ENCODE measurements at places on chromosomes 7 and 10.

DNA sequence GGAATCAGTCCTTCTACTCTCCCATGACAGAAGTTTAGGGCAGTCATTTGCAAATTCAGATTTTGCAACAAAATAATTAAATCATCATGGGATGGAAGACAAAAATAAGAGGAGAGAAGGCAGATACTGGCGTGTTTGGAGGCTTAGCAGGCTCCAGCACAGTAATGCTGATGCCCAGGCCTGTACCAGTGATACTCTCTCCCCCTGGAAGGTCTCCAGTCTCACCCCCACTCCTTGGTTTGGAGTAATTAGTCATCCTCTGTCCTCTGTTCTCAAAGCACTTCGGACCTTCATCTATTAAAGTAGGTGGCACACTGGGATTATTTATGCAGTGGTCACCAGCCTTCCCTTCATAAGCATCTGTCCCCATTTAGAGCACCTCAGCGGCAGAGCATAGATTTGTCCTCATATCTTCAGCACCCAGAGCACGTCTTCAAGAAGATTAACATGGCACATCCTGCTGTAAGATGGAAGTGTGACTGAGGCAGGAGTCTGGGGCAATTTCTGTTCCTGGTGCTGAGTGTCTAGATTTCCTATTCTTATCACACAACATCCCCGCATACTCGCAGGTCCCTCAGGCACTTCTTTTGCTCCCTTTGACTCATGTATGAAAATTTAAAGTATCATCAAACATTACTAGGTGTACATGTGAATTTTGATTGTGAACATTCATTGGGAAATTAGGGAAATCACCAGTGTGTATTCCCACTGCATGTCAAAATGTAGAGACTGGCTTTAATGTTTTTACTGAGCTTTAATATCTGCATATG, 31.3 kb upstream of the TRIL start:
- H3K27ac ChIP-seq: peak overlapping the region; percentile 1
- no peak for DNase-seq
- H3K27me3 ChIP-seq: no peaks in the 10 kb centered on the region
- no peaks in the 10 kb centered on the region for H3K36me3 ChIP-seq
- H3K4me3 ChIP-seq: no peak overlapping the region

DNA sequence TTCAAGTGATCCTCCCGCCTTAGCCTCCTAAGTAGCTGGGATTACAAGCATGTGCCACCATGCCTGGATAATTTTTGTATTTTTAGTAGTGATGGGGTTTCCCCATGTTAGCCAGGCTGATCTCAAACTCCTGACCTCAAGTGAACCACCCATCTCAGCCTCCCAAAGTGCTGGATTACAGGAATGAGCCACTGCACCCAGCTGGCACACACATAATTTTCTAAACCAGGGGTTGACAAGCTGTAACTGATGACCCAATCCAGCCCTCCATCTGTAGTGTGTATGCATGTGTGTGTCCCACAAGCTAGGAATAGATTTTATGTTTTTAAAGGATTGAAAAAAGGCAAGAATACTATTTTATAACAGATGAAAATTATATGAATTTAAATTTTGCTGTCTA, 125.9 kb upstream of the INSYN2A start:
- no peak overlapping the region for H3K27ac ChIP-seq
- no peaks in the 10 kb centered on the region for H3K36me3 ChIP-seq
- no peak for DNase-seq
- no peaks in the 10 kb centered on the region for H3K27me3 ChIP-seq
- no peaks in the 10 kb centered on the region for H3K4me1 ChIP-seq
- no peak overlapping the region for H3K4me3 ChIP-seq

GRCh38 chr10:109358325-109358724, 565.0 kb downstream of the XPNPEP1 start:
- no peak overlapping the region for H3K27ac ChIP-seq
- no peak overlapping the region for H3K4me3 ChIP-seq
- H3K4me1 ChIP-seq: no peaks in the 10 kb centered on the region

DNA sequence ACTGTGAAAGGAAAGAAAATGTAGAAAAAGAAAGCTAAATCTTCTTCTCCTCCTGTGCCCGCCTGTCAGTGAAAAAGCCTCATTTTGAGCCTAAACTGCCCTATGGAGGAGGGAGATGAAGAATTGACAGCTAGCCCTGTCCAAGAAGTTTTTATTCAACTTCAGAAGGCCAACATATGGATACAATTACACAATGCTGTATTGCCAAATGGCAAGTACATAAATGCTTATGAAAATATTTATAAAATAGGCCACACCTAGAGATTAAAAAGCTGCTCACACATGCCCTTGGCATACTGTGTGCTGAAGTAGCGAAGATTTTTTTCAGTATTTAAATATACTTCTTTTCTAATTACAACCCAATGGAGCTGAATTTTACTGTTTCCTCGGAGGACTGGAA, 65.1 kb upstream of the NEBL start:
- H3K27ac ChIP-seq: no peak overlapping the region
- no peak for DNase-seq
- H3K4me3 ChIP-seq: no peak overlapping the region
- H3K36me3 ChIP-seq: no peaks in the 10 kb centered on the region
- no peaks in the 10 kb centered on the region for H3K4me1 ChIP-seq

DNA sequence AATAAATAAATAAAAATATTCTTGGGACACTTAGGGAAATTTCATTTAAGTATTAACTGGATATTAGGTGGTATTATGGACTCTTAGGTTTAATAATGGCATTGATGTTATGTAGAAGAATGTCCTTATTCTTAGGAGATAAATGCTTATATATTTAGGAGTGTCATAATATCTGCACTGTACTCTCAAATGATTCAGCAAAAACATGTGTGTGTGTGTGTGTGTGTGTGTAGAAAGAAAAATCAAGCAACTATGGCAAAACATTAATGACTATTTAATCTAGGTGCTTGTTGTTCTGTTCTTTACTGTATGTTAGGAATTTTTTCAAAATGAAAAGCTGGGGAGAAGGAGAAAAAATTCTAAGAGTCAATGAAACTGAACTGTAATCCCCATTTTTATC, 3.9 kb downstream of the ASNS start:
- no peak overlapping the region for H3K4me3 ChIP-seq
- no peak overlapping the region for H3K27ac ChIP-seq
- no peaks in the 10 kb centered on the region for H3K4me1 ChIP-seq
- H3K36me3 ChIP-seq: no peaks in the 10 kb centered on the region

DNA sequence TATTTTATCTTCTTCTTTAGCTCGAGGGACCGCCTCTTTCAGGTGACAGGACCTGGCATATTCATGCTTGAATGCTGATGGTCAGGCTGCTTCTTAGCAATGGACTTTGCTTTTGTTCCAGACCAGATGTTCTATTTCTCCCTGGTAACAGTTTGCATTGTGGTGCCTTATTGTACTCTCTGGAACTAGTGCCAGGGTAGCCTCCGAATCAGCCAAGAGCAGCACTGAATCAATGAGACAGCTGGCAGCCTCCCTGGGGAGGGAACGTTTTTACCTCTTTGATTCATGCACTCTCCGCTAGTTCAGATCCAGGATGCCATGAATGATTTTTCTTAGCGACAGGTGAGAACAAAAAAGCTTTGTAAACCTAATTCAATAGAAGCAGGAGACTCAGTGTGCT, 54.1 kb upstream of the NXPH1 start:
- no peak overlapping the region for H3K4me3 ChIP-seq
- H3K27ac ChIP-seq: no peak overlapping the region
- no peaks in the 10 kb centered on the region for H3K4me1 ChIP-seq
- no peak for DNase-seq
- H3K36me3 ChIP-seq: no peaks in the 10 kb centered on the region

GRCh38 chr10:71795248-71795647, 21.9 kb upstream of the VSIR start:
- no peak overlapping the region for H3K27ac ChIP-seq
- no peaks in the 10 kb centered on the region for H3K4me1 ChIP-seq
- H3K4me3 ChIP-seq: no peak overlapping the region
- no peak for DNase-seq

DNA sequence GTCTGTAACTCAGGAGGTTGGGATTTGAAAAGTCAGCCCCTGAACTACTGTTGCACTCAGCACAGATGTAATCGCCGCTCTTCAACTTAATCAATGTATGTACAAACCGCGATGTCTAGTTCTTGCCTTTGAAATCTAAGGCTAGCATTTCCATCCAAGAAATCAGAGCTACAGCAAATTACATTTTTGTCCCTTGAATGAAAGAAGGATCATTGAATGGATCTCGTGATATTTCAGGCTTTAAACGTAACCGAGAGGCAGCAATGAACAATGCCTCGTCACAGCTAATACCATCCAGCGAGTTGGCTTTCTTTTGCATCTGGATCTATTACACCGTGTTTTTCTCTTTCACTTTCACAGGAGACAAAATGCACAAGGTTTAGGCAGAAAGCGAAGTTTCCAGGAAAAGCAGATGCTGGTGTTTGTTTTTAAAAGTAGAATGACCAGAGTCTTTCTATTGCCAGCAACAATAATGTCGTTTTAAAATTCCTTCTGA, 5.5 kb downstream of the SKIDA1 start:
- no peaks in the 10 kb centered on the region for H3K27me3 ChIP-seq
- H3K4me1 ChIP-seq: peaks cover 3% of the 10 kb centered on the region
- H3K4me3 ChIP-seq: peak overlapping the region; percentile 51
- no peak for DNase-seq
- H3K36me3 ChIP-seq: no peaks in the 10 kb centered on the region

DNA sequence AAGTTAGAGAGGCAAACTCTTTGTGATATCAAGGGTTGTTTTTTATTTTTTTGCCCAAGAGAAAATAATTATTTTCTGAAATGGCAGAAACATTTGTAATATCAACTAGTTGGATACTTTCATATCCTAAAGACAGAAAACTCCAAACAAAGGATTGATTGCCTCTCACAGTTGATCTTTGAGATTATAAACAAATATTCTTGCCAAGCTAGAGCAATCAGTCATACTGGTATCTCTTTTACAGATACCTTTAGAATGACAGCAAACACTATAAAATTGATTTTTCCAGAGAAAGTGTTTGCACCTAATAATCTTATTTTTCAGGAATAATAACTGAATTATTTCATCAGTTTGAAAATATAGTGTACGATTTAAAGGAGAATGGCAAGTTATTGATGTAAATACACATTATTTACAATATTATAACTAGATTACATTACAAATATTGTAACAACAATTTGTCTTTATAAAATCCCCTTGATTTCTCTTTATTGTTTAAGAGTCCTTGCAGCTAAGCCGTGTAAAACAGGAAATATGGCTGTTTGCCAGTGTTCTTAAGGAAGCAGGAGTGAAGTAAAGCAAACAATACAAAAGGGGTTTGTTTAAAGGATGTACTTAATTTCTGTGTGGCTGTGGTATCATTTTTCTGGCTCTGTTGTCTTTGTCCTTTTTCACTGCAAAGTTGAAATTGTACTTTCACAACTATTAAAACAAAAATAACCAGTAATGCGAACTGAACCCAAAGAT, 58.4 kb downstream of the MAPK8 start:
- H3K27me3 ChIP-seq: no peaks in the 10 kb centered on the region
- H3K4me3 ChIP-seq: no peak overlapping the region
- no peak overlapping the region for H3K27ac ChIP-seq
- H3K4me1 ChIP-seq: peaks cover 11% of the 10 kb centered on the region
- H3K36me3 ChIP-seq: no peaks in the 10 kb centered on the region

GRCh38 chr7:19336836-19337383, 191.7 kb upstream of the FERD3L start:
- no peaks in the 10 kb centered on the region for H3K4me1 ChIP-seq
- H3K36me3 ChIP-seq: no peaks in the 10 kb centered on the region
- no peak for DNase-seq
- no peak overlapping the region for H3K4me3 ChIP-seq
- H3K27me3 ChIP-seq: no peaks in the 10 kb centered on the region

GRCh38 chr7:1945558-1945957, 275.5 kb downstream of the ELFN1 start:
- H3K4me3 ChIP-seq: no peak overlapping the region
- no peaks in the 10 kb centered on the region for H3K4me1 ChIP-seq
- DNase-seq: no peak
- H3K27ac ChIP-seq: no peak overlapping the region

DNA sequence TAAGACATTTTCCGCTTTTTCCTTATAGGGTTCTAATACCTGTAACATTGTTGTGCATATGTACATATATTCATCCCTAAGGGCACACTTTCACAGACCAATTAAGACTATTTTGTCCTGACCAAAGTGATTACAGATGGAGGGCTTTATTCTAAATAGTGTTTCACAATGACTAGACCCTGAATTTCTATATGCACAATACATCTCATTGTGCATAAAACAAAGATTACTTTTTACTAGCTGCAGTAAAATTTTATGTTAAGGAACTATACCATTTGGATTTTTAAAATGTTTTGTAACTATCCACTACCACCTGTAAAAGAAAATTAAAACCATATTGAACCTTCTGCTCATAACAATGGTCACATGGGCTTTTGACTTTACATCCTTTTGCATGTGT, 87.8 kb downstream of the CTTNBP2 start:
- no peaks in the 10 kb centered on the region for H3K27me3 ChIP-seq
- no peaks in the 10 kb centered on the region for H3K4me1 ChIP-seq
- H3K27ac ChIP-seq: no peak overlapping the region

DNA sequence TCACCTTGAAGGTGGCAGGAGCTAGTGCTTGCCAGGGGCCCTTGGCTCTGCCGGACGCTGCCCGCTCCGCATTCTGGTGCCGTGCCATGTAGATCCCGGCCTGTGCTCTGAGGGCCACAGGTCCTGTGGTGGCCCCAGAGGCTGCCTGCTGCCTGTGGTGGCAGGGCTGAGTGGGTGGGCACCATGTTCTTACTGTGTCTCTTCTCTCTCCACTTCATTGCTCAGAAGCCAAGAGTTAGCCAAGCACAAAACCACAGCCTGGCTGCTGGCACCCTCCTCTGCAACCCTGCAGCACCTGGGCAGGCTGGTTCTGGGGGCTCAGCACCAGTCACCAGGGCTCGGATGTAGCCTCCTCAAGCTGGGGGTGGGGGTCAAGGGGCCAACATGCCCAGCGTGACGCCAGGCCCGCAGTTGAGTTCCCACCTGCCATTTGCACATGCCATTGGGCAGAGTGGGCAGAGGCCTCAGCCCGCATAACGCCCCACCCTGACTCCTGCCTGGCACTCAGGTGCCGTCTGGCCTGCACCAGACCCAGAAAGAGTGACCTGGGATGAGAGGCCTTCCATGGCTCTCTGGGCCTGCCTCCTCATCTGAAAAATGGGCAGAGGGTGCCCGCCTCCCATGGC, 16.3 kb downstream of the ZMIZ1 start:
- H3K4me1 ChIP-seq: peaks cover 24% of the 10 kb centered on the region
- peak overlapping the region; percentile 74 for H3K27ac ChIP-seq
- no peaks in the 10 kb centered on the region for H3K36me3 ChIP-seq
- no peak for DNase-seq

Measured in uterus (tissue), 4 donors.